GM23338 (cell line): ENCODE measurements at places on chromosomes 3 and 15.

- DNase-seq: no peak
Observed at GRCh38 chr3:157311633-157312375, 124.8 kb upstream of the PTX3 start.

GRCh38 chr3:41682996-41683395 lies 278.9 kb downstream of the ULK4 start:
- DNase-seq: no peak

GRCh38 chr3:89101251-89101650 lies 6.2 kb upstream of the EPHA3 start:
- DNase-seq: no peak

DNA sequence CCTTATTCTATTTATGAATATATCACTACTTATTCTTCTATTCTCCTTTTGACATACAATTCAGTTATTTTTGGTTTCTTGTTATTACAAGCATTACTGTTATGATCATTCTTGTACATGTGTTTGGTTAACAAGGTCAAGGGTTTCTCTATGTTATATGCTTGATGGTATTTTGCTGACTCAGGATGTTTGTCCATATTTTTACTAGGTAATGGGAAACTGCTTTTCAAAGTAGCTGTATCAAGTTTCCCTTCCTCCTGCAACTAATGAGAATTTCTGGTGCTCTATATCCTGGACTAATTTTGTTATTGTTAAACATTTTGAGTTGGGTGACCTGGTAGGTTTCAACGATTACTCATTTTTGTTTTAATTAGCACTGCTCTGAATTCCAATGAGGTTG lies 841.0 kb downstream of the OTOL1 start:
- no peak for DNase-seq

GRCh38 chr3:159953325-159954085 lies 35.1 kb upstream of the IL12A start:
- no peak for DNase-seq

DNA sequence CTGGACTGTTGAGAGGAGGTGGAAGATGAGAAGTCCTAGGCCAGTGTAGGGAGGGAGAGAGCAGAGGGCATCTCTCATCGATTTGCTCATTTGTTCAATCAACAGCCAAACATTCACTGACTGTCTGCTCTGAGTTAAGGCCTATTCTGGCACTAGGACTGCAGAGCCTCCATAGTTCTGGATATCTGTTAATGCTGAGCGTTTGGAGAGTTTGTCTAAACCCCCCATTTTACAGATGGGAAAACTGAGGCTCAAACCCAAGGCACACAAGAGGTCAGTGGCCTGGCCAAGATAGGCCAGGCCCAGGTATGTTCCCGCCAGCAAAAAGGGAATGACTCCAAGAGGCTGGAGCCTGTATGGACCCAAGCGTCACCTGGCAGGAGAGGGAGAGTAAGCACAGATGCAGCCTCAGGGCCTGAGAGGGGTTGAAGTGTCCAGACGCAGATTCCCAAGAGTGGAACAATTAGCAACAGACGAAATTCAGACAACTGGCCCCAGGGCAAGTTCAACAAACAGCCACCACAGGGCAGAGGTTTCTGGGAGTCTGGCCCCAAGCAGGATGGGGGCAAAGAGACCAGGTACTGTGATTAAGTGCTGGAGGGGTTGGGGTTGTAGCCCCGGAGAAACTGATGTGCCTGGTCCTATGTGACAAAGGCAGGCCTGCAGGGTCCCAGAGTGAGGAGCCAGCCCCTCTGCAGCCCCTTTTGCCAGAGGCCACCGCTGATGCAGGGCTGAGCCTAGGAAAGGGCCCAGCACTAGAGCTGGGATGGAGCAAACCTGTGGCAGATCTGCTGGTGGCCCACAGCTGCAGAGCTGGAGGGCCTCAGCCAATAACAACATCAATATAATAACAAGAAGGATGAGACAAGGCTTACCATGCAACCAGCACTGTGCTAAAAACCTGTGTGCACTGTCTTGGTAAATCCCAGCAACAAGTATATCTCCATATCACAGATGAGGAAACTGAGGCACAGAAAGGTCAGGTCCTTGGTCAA lies 245.1 kb upstream of the TLE3 start:
- DNase-seq: no peak

DNA sequence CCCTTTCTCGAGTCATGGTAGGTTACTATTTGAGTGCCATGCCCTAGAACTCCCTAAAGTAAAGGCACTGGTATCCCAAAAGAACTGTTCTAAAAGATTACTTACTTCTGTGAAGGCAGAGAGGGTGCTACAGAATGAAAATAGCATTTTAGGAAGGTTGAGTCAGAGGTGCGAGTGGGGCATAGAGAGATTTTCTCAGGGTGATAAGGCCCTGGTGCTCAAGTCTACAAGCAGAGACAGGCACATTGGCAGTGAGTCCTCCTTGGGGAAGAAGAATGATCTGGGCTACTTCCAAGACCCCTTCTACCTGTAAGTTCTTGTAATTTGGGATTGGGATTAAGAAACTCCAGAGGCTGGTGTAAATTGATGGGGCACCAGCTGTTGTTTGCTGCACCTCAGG lies 96.7 kb downstream of the AKAP13 start:
- DNase-seq: no peak

DNA sequence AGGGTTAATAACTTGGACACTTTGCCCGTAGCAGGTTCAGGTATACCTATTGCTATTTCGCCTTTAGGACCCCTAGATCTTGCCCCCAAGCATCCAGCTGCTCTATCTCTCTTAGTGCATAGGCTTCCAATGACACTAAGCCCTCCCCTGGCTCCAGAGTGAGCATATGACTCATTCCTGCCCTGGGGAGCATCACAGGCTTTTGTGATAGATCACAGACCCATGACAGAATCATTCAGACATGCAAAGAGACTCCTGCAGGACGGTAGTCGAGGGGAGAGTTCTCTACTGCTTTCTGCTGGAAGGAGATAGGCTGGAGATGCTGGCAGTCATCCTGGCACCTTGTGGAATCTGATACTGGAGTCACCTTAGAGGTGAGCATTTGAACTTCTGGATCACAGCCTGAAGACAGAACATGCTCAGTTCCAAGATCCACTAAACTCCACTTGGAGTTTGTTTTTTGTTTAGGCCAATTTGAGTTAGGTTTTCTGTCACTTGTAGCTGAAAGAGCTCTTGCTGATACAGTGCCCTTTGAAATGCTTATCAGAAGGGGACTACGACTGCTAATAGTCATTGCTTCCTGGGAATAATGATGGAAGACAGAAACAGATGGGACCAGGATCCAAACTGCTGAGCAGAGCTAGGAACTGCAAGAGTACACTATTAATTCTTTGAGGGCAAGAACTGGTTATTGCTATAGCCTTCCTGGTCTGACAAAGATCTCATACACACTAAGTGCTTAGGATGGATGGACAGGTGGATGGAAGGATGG lies 11.0 kb downstream of the LYSMD2 start:
- DNase-seq: peak; percentile 83

GRCh38 chr3:23712656-23713559 lies 92.8 kb upstream of the UBE2E1 start:
- DNase-seq: peak; percentile 95

DNA sequence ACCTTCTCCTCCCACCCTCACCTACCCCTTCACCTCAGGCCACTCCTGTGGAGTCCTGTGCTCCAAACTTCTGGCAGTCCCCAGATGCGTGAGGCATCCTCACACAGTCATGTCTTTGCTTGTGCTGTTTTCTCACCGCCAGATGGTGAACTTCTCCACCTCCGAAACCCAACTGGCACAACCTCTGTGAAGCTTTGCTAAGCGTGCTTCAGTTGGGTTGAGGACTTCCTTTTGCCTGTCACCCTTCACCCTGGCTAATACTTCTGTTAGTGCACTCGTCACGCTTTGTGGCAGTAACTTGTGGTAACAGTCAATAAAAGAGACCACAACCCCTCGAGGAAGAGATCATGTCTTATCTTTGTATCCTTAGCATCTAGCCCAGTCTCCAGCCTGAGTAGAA lies 42.0 kb upstream of the SKOR1 start:
- DNase-seq: no peak

GRCh38 chr3:14329842-14330241 lies 72.6 kb upstream of the SLC6A6 start:
- no peak for DNase-seq

- peak; percentile 29 for DNase-seq
Observed at GRCh38 chr3:183826448-183827250, 1.3 kb upstream of the MAP6D1 start.

DNA sequence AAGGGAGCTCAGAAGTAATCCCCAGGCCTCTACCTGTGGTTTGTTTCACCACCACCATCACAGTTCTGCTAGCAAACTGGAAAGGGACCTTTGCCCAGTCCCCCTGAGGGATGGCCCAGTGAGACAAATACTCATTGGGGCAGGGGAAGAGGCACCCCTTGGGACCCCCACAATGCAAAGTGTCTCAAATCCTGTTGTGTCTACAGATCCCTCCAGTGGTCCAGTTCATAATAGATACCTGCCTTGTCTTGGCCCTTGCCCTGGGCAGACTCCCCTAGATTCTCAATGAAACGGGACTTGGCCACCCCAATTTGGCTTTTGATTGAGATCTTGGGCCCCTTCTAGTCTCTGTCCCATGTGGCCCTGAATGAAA lies 43.8 kb upstream of the RAB6B start:
- no peak for DNase-seq

- DNase-seq: no peak
Observed at GRCh38 chr3:62149962-62150361, 223.4 kb downstream of the FEZF2 start.

- no peak for DNase-seq
Observed at GRCh38 chr15:85671156-85671555, 123.6 kb downstream of the KLHL25 start.

DNA sequence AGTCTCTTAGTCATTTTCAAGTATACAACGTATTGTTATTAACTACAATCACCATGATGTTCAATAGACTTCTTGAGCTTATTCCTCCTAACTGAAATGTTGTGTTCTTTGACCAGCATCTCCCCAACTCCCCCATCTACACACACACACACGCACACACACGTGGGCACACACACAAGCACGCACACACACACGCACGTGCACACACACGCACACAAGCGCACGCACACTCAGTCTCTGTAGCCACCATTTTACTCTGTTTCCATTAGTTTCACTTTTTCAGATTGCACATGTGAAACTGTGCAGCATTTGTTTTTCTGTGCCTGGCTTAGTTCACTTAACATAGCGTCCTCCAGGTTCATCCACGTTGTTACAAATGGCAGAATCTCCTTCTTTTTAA lies 247.0 kb downstream of the XXYLT1 start:
- DNase-seq: no peak

GRCh38 chr3:55708921-55709320 lies 221.8 kb upstream of the WNT5A start:
- no peak for DNase-seq

- DNase-seq: no peak
Observed at GRCh38 chr15:98568382-98569017, 79.8 kb upstream of the IGF1R start.

GRCh38 chr3:164377466-164377865 lies 700.8 kb downstream of the SI start:
- no peak for DNase-seq

- peak; percentile 72 for DNase-seq
Observed at GRCh38 chr3:156449710-156450574, 105.0 kb downstream of the SSR3 start.

DNA sequence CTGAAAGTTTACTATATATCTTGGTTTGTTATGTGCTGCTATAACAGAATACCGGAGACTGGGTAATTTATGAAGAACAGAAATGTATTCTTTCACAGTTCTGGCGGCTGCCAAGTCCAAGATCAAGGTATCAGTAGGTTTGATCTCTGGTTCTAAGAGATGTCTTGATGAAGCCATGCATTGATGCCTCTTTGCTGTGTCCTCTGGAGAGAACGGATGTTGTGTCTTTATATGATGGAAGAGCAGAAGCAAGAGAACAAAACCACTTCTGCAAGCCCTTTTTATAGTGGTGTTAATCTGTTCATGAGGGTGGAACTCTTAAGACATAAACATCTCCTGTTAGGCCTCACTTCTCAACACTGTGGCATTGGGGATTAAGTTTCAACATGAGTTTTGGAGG lies 62.7 kb downstream of the TCF12 start:
- DNase-seq: no peak

GRCh38 chr15:95302809-95303208 lies 1027.7 kb upstream of the NR2F2 start:
- no peak for DNase-seq

- peak; percentile 32 for DNase-seq
Observed at GRCh38 chr15:40372981-40373380, 9.5 kb upstream of the KNSTRN start.
